ENCODE measurements at places on chromosomes 12 and 14. TPM values are rescaled to one million over a fixed set of nuclear protein-coding genes. Genes with fewer than 3 reads are reported as not detected.

GRCh38 chr12:112349431-112349830 lies 32.8 kb downstream of the HECTD4 start:
- H3K4me1 ChIP-seq: peaks cover 28% of the 10 kb centered on the region
- H3K36me3 ChIP-seq: no peaks in the 10 kb centered on the region
- no peaks in the 10 kb centered on the region for H3K27me3 ChIP-seq

DNA sequence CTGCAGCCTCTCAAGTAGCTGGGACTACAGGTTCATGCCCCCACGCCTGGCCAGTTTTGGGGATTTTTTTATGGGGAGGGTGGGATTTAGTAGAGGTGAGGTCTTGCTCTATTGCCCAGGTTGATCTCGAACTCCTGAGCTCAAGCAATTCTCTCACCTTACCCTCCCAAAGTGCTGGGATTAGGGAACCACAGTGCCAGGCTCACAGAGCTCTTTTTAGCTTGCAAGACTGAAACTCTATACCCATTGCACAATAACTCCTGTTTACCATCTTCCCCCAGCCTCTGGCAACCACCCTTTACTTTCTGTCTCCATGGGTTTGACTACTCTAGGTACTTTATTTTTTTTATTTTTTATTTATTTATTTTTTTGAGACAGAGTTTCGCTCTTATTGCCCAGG lies 25.7 kb upstream of the CDK17 start:
- H3K27ac ChIP-seq: no peak overlapping the region
- H3K4me1 ChIP-seq: peaks cover 6% of the 10 kb centered on the region

DNA sequence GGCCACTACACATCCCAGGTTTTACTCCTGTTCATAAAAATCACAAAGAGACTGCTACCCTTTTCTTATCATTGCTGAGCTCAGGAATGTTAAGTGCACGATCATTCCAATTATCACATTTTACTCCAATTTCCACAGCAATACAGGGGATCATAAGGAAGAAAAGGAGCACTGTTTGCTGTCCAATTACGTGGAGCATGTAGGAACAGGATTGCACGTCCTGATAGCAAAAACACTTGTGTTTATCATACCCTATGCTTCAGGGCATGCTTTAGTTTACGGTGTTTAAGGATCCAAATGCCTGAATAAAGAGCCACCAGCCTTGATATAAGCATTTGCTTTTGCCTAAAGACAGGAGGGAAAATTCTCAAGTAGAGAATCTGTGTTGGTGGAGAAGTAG lies 155.4 kb upstream of the EGLN3 start:
- no peaks in the 10 kb centered on the region for H3K4me1 ChIP-seq
- H3K36me3 ChIP-seq: no peaks in the 10 kb centered on the region
- H3K4me3 ChIP-seq: no peak overlapping the region
- no peaks in the 10 kb centered on the region for H3K27me3 ChIP-seq
- no peak overlapping the region for H3K27ac ChIP-seq

The C1QL4 gene
- not detected for total RNA-seq

The RTL1 gene
- 0.11 TPM for total RNA-seq

The CAPRIN2 gene
- 39.8 TPM for total RNA-seq

The TGM1 gene
- 1.3 TPM for total RNA-seq

DNA sequence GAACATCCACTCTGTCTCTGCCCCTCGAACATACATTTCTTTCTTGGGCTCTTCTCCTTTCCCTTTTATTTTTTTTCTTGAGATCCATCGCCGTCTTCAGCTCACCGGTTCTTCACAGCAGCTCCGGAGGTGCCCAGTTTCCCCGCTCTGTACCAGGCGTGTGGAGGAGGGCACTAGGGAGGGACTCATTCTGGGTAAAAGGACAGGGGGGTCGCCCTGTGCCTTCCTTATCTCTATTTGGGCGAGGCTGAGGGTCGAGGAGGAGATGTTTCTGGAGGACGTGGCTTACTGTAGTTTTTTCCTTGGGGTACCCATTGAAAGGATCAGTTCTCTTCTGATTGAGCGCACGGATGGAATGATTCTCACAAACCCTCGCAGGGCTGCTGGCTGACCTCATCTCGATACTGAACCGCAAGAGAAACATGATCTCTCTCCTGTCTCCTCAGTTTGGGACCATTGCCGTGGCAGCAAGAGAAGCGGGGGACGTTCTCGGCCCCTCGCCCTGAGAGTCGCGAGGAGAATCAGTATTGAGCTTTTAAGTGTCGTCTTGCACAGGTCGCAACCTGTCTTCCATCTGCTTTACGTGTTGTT lies 386 bp downstream of the LIN52 start:
- DNase-seq: peak; percentile 81
- no peaks in the 10 kb centered on the region for H3K27me3 ChIP-seq
- peaks cover 24% of the 10 kb centered on the region for H3K4me1 ChIP-seq
- peak overlapping the region; percentile 10 for H3K27ac ChIP-seq
- peak overlapping the region; percentile 81 for H3K4me3 ChIP-seq

- no peak overlapping the region for H3K27ac ChIP-seq
- H3K27me3 ChIP-seq: no peaks in the 10 kb centered on the region
- no peak for DNase-seq
- no peaks in the 10 kb centered on the region for H3K36me3 ChIP-seq
- H3K4me3 ChIP-seq: no peak overlapping the region
Measured at GRCh38 chr14:54501480-54501879, 8.2 kb upstream of the CGRRF1 start.

- no peak overlapping the region for H3K4me3 ChIP-seq
- DNase-seq: no peak
- H3K27ac ChIP-seq: no peak overlapping the region
- H3K36me3 ChIP-seq: no peaks in the 10 kb centered on the region
Measured at GRCh38 chr12:132907216-132907615, 19.8 kb upstream of the CHFR start.

- H3K4me1 ChIP-seq: no peaks in the 10 kb centered on the region
- H3K36me3 ChIP-seq: no peaks in the 10 kb centered on the region
- no peak overlapping the region for H3K4me3 ChIP-seq
- no peak for DNase-seq
- no peak overlapping the region for H3K27ac ChIP-seq
Measured at GRCh38 chr12:47038270-47038748, 41.1 kb upstream of the PCED1B start.

DNA sequence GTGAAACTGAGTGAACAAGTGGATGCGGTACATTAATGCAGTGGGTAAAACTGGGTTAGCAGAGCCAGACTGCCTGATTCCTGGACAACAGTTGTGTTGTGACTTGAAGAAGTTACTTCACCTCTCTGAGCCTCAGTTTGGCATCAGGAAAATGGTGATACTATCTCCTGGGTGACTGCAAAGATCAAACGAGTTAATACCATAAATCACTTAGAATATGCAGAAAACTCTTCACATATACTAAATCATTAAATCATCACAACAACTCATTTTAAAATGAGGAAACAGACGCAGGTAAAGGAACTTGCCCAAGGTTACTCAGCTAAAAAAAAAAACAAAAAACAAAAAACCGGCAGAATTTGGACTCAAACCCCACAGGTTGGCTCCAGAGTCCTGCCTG lies 811 bp downstream of the MTERF2 start:
- no peaks in the 10 kb centered on the region for H3K36me3 ChIP-seq
- no peak for DNase-seq
- H3K4me3 ChIP-seq: peak overlapping the region; percentile 80
- H3K27ac ChIP-seq: no peak overlapping the region

DNA sequence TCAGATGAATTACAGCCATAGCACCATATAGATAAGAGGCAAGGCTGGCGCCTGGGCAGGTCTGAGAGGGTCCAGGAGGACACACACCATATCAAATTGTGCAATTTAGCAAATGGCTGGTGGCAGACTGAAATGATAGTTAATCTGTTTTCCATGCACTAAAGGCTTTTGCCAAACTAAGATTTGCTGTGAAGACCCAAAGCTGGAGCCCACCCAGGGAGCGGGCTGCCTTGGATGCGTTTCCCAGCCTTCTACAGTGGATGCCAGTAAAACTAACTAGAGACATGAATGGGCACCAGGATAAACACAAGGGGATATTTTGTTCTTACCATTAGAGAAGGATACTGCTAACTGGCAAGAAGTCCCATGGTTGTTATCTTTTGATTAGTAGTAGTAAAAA lies 475.1 kb downstream of the DPF3 start:
- H3K4me3 ChIP-seq: no peak overlapping the region
- H3K27ac ChIP-seq: no peak overlapping the region
- no peaks in the 10 kb centered on the region for H3K36me3 ChIP-seq
- no peaks in the 10 kb centered on the region for H3K27me3 ChIP-seq

- DNase-seq: no peak
- H3K27me3 ChIP-seq: no peaks in the 10 kb centered on the region
- H3K27ac ChIP-seq: no peak overlapping the region
- H3K4me3 ChIP-seq: no peak overlapping the region
- no peaks in the 10 kb centered on the region for H3K36me3 ChIP-seq
Measured at GRCh38 chr12:106114447-106115068, 24.2 kb downstream of the NUAK1 start.

GRCh38 chr12:29711381-29711780 lies 72.4 kb downstream of the TMTC1 start:
- DNase-seq: peak; percentile 14
- H3K27me3 ChIP-seq: no peaks in the 10 kb centered on the region
- H3K36me3 ChIP-seq: no peaks in the 10 kb centered on the region
- no peak overlapping the region for H3K27ac ChIP-seq
- no peaks in the 10 kb centered on the region for H3K4me1 ChIP-seq
- H3K4me3 ChIP-seq: no peak overlapping the region

The CPSF2 gene
- 76.2 TPM for total RNA-seq

GRCh38 chr12:111180426-111181142 lies 188.3 kb downstream of the PHETA1 start:
- no peak overlapping the region for H3K27ac ChIP-seq
- no peaks in the 10 kb centered on the region for H3K27me3 ChIP-seq
- no peak overlapping the region for H3K4me3 ChIP-seq
- DNase-seq: no peak

- no peaks in the 10 kb centered on the region for H3K4me1 ChIP-seq
- H3K4me3 ChIP-seq: no peak overlapping the region
- no peak overlapping the region for H3K27ac ChIP-seq
- H3K27me3 ChIP-seq: no peaks in the 10 kb centered on the region
- no peaks in the 10 kb centered on the region for H3K36me3 ChIP-seq
- DNase-seq: no peak
Measured at GRCh38 chr14:65840118-65840751, 427.7 kb downstream of the FUT8 start.

DNA sequence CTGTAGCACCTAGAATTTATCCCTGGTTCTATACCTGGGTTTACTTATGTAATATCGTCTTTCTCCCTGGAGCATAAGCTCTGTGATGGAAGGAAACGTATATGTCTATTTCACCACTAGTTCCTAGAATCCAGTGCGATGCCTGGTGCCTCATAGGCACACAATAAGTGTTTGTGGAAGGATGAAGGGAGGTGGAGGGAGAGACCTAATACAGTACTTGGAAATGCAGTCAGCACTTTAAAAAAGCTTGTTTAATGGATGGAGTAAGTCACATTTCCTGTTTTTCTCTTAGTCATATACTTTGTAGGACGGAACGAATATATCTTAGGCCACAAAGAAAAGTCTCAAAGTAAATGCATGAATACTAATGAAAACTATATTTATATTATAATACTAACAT lies 186.5 kb upstream of the HMGA2 start:
- no peaks in the 10 kb centered on the region for H3K27me3 ChIP-seq
- H3K36me3 ChIP-seq: no peaks in the 10 kb centered on the region
- no peak for DNase-seq
- no peaks in the 10 kb centered on the region for H3K4me1 ChIP-seq
- H3K4me3 ChIP-seq: no peak overlapping the region

DNA sequence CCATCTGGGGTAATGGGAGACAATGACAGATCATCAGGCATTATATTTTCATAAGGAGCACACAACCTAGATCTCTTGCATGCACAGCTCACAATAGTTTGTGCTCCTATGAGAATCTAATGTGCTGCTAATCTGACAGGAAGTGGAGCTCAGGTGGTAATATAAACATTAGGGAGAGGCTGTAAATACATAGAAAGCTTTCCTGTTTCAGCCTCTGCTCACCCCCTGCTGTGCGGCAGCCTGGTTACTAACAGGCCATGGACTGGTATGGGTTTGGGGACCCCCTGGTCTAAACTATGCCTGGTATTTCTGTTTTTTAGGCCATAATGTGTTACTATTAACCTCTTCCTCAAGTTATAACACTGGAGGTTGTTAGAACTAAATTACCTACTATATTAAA lies 1373.7 kb downstream of the LRFN5 start:
- no peaks in the 10 kb centered on the region for H3K36me3 ChIP-seq
- H3K4me3 ChIP-seq: no peak overlapping the region
- no peaks in the 10 kb centered on the region for H3K4me1 ChIP-seq
- no peaks in the 10 kb centered on the region for H3K27me3 ChIP-seq
- H3K27ac ChIP-seq: no peak overlapping the region
- DNase-seq: no peak

- no peaks in the 10 kb centered on the region for H3K36me3 ChIP-seq
- no peak overlapping the region for H3K27ac ChIP-seq
- no peak overlapping the region for H3K4me3 ChIP-seq
- no peaks in the 10 kb centered on the region for H3K27me3 ChIP-seq
- DNase-seq: no peak
Measured at GRCh38 chr12:103102225-103102744, 144.8 kb downstream of the ASCL1 start.

- no peaks in the 10 kb centered on the region for H3K4me1 ChIP-seq
- H3K27ac ChIP-seq: no peak overlapping the region
- H3K4me3 ChIP-seq: no peak overlapping the region
- H3K27me3 ChIP-seq: no peaks in the 10 kb centered on the region
- no peak for DNase-seq
Measured at GRCh38 chr12:130655010-130655409, 61.1 kb downstream of the RIMBP2 start.

The KRT71 gene
- total RNA-seq: not detected

- H3K4me3 ChIP-seq: no peak overlapping the region
- no peaks in the 10 kb centered on the region for H3K27me3 ChIP-seq
- no peak for DNase-seq
- peaks cover 3% of the 10 kb centered on the region for H3K4me1 ChIP-seq
- H3K27ac ChIP-seq: no peak overlapping the region
Measured at GRCh38 chr12:22206111-22206728, 128.3 kb downstream of the ST8SIA1 start.

DNA sequence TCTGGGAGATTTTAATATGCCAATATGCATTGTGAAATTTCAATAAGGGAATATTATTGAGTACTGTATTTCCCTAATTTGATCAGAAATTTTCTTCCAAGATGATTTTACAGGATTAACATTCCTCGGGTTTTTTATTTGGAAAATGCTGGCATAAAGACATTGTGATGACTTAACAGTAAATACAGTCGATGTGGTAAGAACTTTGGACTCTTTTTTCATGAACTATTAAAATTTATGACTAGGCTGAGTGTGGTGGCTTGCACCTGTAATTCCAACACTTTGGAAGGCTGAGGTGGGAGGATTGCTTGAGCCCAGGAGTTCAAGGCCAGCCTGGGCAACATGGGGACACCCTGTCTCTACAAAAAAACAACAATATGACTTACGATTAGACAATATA lies 197.1 kb upstream of the RASSF8 start:
- no peak for DNase-seq
- no peaks in the 10 kb centered on the region for H3K27me3 ChIP-seq
- H3K4me1 ChIP-seq: no peaks in the 10 kb centered on the region
- H3K36me3 ChIP-seq: no peaks in the 10 kb centered on the region
- no peak overlapping the region for H3K27ac ChIP-seq
- H3K4me3 ChIP-seq: no peak overlapping the region

The KRT79 gene
- not detected for total RNA-seq
